IMR-90 (cell line): ENCODE measurements at places on chromosomes 6 and 20. TPM values are rescaled to one million over a fixed set of nuclear protein-coding genes. Genes with fewer than 3 reads are reported as not detected.

DNA sequence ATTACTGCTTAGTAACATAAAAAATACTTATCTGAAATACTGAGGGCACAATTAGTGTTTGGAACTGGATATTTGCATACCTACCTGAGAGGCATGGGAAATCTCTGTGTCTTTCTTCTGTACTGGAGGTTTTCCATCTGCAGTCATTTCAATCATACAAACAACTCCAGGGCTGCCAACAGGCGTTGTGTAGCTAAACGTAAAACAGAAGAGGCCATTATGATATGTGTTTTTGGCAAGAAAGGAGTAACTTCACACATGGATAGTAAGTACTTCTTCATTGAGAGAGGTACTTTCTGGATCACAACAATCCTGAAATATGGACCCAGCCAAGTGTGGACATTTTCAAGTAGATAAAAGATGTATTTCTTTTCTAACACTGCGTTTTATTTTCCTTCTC is 363.4 kb downstream of the PHF3 start:
- no peak for DNase-seq

- no peak for DNase-seq
These were observed 51.6 kb downstream of the MBOAT1 start for GRCh38 chr6:20160541-20161283.

The CAPN11 gene
- total RNA-seq: not detected in 2 replicates

DNA sequence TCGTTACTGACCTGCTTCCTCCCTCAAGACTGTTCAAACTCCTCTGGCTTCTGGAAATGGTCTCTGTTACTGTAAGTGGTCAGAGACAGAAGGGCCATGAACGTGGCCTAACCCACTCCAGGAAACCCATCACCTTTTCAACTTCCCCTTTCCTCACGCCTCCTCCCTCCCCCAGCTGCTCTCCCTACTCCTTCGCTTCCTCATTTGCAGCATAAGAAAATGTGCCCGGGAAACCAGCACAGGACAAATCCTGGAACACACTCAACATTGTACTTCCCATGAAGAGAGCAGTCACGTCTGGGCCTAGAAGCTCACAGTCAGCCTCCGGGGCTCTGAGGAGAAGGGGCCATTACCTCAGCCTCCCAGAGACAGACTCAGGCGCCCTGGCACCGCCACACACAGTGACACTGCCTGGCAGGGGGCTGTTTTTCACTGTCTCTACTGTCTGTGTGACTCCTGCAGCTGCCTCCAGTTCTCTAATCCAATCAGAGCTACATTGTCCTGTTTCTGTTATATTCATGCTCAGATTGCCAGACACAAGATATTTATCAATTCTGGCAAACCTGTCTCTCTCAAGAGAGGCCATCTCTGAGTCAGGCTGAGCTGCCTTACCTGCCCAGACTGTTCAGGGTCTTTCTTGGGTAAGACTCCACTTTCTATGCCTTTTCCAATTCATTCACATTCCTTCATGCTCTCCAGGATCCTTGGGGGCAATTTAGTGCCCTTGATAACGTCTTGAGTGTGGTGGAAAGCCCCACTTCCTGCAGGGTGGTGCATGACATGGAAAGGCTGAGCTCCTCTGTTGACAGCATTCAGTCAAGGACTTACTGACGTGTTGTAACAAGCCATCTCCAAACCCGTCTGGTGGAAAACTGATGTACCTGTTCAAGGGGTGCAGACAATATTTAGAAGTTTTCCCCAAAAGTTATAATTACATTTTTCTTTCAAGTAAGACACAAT is 242.2 kb downstream of the HIVEP2 start:
- no peak for DNase-seq

DNA sequence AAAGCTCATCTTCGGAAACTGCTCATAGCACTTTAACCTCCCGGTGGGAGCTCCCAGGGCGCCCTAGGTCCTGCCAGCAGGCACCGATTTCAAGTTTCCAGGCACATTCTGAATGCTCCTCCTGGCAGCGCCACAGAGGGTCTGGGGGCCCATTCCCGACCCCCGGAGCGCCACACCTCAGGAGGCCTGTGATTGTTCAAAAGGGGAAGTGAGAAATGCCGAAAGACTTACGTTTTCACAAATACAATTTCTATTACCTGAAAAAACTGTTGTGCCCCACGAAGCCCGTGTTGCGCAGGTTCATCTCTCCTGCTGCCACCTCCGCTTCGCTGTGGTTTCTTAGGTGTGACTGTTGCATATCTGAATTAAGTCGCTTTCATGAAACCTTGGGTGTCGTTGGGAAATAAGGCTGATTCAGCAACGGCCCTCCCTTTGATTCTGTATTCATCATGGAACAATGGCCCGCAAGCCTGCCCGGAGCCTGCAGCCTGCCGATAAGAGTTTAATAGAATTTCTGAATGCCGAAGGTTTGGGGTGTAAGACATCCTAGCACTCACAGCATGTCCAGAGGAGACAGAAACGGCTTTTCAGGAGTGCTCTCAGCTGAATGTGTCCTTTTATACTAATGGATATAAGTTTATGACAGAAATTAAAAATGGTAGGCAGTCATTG is 1.9 kb upstream of the MYT1 start:
- no peak for DNase-seq

DNA sequence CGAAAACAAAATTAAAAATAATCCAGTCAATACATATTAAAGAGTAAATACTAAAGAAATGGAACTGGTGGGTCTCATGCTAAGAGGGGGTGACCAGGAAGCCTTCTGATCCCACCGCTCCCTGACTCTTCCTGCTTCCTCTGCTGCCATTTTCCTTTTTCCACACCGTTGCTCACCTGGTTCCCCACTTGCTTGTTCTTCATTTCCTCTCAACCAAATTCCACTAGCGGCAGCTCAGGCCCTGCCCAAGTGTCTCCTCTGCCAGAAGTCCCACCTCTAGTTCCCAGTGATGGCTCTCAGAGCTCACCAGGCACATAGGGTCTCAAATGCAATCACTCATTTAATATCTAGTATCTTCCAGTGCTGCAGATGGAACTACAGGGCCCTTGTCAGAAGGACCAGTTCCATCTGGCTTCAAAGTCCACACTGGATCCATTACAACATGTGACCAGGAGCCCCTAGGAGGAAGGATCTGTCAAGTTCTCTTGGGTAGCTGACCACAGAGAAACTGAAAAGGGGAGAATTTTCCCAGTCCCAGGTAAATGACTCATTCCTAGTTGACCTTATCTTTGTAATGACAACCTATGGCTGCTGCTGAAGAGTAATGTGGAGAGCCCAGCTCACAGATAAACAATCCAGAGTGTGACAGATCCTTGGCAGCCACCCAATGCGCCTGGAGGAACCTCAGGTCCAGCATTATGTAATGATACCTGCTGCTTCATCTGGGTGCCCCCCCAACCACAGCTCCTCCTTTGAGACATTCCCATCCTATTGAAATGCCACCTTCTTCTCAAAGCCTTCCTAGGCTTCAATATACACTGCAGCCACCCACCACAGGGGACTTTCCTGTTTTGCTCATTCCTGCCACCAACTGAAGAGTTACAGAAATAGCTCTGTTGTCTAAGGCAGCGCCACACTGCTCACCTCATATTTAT is 38.2 kb downstream of the ELMO2 start:
- no peak for DNase-seq

- no peak for DNase-seq
These were observed at the start of gene PHACTR1 for GRCh38 chr6:12716298-12716916. Gene PHACTR1, plus strand, starts transcription at chr6:12716767.

- DNase-seq: peak; percentile 77
These were observed 698 bp upstream of the LRP11 start for GRCh38 chr6:149864578-149865535.

GRCh38 chr6:159979136-159979874 is 10.4 kb downstream of the IGF2R start:
- DNase-seq: peak; percentile 37

The MCHR2 gene
- total RNA-seq: not detected in 2 replicates

The PIGT gene
- 27.2 and 31.2 TPM in 2 replicates for total RNA-seq

GRCh38 chr6:163189609-163190008 is 224.9 kb upstream of the QKI start:
- DNase-seq: no peak

The DPPA5 gene
- total RNA-seq: not detected in 2 replicates

The ORC3 gene
- total RNA-seq: 30.6 and 33.1 TPM in 2 replicates

DNA sequence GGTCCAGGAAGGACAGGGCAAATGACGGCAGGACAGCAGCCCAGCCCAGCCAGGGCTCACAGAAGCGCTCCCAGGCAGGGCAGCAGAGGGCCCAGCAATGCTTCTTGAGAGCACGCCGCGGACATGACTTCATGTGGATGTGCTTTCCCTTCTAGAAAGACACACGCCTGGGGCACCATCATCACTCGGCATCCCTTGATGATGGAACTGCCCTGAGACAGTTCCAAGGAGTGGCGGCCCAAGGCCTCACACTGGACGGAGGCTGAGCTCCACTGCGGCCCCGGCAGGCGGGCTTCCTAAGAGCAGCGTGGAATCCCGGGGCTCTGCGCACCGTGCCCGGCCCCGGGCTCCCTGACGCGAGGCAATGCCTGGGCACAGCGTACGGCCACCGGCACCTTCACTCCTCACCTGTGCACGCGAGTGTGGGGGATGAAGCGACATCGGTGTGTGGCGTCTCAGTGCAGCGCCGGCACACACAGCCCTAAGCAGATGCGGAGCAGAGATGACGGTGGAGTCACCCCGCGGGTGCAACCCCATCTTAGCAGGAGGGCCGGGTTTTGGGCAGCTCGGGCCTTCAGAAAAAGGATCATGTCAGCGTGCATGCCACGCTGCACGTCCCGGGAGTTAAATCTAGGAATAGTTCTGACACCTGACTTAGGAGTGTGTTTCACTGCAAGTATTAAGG is 86.6 kb downstream of the THBS2 start:
- DNase-seq: no peak

DNA sequence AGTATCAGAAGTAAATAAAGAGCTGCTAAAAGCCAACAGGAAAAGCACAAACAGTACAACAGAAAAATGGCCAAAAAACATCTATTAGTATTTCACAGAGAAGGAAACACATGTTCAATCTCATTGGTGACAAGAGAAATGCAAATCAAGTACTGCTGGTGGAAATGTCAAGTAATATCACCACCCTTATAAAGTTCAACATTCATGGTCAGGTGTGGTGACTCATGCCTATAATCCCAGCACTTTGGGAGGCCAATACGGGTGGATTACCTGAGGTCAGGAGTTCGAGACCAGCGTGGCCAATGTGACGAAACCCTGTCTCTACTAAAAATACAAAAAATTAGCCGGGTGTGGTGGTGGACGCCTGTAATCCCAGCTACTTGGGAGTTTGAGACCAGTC is 42.8 kb downstream of the ESF1 start:
- no peak for DNase-seq

The FAM83C gene
- total RNA-seq: not detected in 2 replicates

The SYCP2L gene
- not detected in 2 replicates for total RNA-seq

The PRSS16 gene
- total RNA-seq: not detected in 2 replicates

The CGA gene
- total RNA-seq: not detected in 2 replicates

- DNase-seq: peak; percentile 34
These were observed 89.2 kb downstream of the TXNDC5 start for GRCh38 chr6:7821426-7821825.

- no peak for DNase-seq
These were observed 94.5 kb downstream of the SSR1 start for GRCh38 chr6:7218406-7218988.

DNA sequence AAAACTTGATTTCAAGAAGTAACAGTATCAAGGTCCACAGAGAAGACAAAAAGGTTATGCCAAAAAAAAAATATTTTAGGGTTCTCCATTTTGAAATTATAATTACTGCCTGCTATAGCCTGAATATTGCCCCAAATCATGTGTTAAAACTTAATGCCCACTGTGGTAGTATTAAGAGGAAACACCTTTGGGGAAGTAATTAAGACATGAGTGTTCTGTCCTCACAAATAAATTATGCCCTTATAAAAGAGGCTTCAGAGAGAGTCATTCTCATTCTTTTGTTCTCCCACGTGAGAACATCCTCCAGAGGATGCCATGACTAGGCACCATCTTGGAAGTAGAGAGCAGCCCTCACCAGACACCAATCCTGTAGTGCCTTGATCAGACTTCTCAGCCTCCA is 66.2 kb downstream of the GMDS start:
- DNase-seq: no peak

The DDO gene
- total RNA-seq: 0.18 and 0.28 TPM in 2 replicates

- DNase-seq: no peak
These were observed 106.3 kb downstream of the SLC23A2 start for GRCh38 chr20:4894981-4895381.

DNA sequence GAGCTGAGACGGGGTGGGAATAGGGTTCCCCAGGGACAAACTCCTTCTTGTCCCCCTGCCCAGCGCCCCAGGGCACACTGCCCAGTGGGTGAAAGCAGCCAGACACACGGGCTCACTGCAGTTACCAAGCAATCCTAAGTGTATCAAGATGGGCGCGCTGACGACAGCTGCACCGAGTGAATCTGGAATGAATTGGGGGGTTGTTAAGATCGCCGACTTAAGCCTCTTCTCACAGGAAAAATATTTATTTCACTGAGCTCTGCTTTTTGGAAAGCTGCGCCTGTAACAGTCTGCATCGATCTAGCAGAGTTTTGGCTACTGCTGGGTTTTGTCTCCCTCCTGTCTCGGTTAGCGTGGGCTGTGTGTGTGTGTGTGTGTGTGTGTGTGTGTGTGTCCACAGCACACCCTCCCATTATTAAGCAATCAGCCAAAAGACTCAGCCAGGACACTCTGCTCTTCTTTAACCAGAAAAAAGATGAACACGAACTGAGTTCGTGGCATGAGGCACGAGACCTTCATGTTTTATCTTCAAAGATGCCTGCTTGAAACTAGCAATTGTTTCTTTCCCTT is 35.9 kb downstream of the RIPOR3 start:
- DNase-seq: peak; percentile 88

- no peak for DNase-seq
These were observed 5.5 kb downstream of the EMILIN3 start for GRCh38 chr20:41360831-41361756.

DNA sequence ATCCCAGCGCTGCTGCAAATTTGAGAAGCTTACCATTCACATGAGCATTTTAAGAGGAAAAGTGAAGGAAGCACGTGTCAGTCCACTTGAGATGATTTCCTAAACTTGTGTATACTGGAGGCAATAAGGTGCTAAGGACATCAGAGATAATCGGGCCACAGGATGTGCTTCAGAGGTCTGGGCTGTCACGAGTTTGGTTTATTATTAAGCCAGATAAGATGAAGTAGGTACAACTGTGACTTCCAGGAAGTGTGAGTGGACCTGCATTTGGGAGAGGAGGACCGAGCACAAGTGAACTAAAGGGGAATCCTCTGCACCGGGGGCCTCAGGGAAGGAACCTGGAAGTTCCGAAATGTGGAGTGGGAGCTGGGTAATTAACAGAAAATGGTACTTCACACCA is 1.4 kb downstream of the SAMD5 start:
- DNase-seq: no peak

The OR2H2 gene
- not detected in 2 replicates for total RNA-seq
